ENCODE measurements at places on chromosomes 3 and 15.

DNA sequence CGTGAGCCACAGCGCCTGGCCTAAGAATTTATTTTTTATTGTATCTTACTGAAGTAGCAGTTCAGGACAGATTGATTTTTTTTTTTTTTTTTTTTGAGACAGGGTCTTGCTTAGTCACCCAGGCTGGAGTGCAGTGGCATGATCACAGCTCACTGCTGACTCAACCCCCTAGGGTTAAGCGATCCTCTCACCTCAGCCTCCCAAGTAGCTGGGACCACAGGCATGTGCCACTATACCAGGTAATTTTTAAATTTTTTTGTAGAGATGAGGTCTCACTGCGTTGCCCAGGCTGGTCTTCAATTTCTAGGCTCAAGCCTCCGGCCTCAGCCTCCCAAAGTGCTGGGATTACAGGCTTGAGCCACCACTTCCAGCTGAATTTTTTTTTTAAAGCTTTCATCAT is 99.8 kb upstream of the HERC1 start:
- DNase-seq, result peak; percentile 67

GRCh38 chr3:66722675-66723074 is 221.9 kb upstream of the LRIG1 start:
- DNase-seq, result peak; percentile 60

DNA sequence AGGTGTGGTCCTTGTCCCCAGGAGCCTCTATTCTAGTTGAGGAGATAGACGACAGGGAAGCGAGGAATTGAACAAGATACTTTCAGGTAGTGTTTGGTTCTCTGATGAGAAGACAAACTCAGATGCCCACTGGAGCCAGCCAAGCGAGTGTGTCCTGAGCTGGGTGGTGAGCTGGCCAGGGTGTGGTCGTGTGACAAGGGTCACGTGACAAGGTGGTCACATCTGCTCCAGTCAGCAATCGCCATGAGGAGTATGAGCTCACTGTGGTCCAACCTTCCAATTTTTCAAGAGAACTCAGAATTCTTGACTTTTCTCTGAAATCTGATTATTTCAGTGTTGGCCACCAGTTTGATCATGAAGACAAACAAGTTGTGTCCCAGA is 39.5 kb downstream of the SLC6A6 start:
- no peak for DNase-seq

DNA sequence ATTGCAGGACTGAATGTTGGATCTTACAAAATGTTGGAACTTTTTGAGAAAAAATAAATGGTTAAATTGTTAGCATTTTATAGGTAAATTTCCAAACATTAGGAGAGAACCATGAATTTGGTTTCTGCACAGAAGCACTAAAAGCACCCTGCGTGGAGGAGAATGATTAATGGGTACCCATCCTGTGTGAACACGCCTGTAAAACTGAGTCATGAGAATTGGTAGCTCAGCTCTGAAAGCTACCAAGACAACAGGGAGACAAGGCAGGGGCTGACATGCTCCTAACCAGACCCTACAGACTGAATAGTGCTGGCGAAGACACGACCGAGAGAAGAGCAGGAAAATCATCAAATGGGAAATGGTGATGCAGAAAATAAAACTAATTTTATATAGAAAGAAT is 32.4 kb upstream of the MTMR10 start:
- no peak for DNase-seq

DNA sequence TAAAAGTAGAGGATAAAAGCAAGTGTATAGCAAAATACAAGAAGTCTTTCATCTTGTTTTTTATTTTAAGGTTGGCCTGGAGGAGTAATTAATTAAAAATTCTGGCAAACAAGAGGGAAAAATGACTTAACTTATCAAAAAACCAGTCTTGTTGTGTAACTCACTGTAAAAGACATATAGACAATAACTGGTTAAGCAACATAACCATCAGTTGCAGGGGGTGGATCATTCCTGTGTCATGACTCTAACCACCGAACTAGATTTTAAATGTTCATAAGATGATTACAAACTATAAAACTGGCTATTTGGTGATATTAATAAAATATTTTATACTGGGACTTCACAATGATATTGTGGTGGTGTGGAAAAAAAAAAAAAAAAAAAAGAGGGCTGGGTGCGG is 130.6 kb downstream of the STAG1 start:
- no peak for DNase-seq

- no peak for DNase-seq
Measured at GRCh38 chr3:139265131-139266016, 78.4 kb upstream of the MRPS22 start.

DNA sequence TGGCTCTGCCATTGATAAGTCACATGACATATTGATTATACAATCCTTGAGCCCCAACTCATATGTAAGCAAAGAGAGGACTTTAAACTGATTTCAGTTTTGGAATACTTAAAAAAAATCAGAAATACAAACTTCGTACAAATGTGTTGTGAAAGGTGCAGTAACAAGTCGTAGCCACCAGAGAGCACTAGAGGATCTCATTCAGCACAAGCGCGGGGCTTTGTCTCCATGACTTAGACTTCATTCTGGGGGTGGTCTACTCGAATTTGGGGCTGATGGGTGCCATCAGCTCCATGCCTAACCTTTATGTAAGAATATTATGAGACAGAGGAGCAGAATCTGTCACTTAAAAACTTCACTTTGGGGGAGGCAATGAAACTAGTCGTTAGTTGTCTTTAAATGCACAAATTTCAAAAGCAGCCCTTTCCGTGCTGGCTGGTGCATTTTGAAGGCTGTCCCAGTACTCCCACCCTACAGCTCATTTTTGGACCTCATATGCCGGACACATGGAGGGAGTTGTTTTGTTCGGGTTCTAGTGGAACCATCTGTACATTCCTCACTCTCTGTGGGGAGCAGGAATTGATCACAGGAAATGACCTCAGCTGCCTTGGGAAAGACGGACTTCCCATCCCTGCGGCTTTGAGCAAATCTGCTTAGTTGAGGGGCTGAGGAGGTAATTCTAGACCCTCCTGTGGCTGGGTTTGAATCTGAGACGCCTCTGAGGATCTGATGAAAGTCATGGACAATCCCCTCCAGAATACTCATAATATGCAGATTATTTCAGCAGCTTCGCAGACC is 27.5 kb upstream of the MASP1 start:
- peak; percentile 35 for DNase-seq

GRCh38 chr3:51668756-51669155 is 2.3 kb upstream of the TEX264 start:
- peak; percentile 28 for DNase-seq

GRCh38 chr3:128841926-128842920 is 37.2 kb upstream of the ACAD9 start:
- DNase-seq, result no peak

DNA sequence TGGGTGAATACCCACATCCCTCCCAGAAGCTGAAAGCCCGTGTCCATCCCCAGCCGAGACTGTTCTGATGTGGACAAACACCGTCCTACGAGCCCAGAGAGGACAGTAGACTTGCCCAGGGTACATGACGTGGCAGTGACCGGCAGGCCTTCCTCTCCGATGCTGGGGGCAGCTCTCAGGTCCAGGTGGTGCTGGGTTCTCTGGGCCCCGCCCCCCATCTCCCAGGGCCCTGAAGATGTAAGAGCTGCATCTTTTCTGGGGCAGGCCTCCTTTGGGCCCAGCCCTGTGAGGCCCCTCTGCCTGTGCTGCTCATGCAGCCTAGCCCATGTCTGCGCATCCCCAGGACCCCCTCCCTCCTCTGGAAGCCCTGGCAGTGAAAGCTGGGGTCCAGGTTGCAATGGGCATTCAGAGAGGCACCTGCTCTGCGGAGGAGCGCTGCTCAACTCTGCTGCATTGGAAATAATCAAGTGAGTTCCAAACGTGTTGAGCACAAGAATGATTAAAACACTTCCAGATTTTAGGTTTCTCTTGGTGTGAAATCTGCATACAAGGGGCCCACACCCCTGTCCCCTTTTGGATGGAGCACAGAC is 71.9 kb downstream of the FBLN2 start:
- no peak for DNase-seq

GRCh38 chr15:27077790-27078189 is 106.8 kb downstream of the GABRG3 start:
- no peak for DNase-seq

GRCh38 chr3:44330444-44330843 is 8.1 kb upstream of the TCAIM start:
- no peak for DNase-seq

- no peak for DNase-seq
Measured at GRCh38 chr15:99473981-99474906, 91.5 kb upstream of the MEF2A start.

GRCh38 chr3:64345371-64345770 is 120.1 kb upstream of the PRICKLE2 start:
- no peak for DNase-seq

DNA sequence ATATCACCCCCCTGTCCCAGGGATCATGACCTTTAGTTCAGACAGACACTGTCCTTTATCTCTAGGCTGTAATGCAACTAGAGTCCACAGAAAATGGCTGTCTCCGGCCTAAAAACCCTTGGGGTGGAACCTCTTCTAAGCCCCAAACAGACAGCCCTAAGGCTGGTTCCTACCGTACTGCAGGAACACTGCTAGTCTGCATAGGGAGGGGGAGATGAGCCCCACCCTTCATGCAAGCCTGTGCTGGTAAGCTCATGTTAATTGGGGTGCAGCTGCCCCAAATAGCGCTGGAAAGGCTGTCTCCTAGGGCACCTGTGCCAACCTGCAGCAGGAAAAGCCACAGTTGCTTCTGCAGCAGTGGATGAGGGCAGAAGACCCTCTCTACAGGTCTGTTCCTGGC is 252.1 kb upstream of the MDFIC2 start:
- no peak for DNase-seq

GRCh38 chr3:108486338-108486737 is 24.1 kb downstream of the MYH15 start:
- DNase-seq, result no peak

DNA sequence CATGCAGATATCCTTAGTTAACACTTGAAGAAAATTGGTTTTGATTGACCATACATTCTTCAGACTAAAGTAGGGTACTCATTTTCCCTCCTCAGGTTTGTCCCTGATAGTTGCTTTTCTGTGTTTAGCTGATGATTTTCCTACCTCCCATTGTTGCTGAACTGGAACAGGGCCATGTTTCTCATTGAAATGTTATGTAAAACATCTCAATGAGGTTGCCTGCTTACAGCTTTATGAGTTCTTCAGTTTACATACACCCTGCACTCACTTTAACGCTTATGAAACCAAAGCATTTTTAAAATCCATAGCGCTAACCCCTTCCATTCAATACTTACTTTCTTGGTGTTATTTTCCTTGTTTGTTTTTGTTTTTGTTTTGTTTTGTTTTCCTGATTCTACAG is 61.9 kb downstream of the HMG20A start:
- no peak for DNase-seq

GRCh38 chr3:41943311-41943843 is 18.5 kb downstream of the ULK4 start:
- no peak for DNase-seq

DNA sequence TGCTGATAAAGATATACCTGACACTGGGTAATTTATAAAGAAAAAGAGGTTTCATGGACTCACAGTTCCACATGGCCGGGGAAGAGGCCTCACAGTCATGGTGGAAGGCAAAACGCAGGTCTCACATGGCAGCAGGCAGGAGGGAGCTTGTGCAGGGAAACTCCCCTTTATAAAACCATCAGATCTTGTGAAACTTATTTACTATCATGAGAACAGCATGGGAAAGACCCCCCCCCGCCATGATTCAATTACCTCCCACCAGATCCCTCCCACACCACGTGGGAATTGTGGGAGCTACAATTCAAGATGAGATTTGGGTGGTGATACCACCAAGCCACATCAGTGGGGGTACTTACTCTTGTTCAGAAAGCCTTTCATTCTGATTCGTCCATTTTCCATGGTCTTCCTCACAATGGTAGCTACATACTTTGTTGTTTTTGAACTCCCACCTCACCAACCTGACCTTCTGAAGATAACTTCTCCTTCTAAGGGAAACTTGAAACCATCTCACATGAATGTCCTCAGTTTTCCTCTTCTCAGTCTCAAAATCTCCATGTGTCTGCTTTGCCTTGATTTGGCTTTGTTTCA is 275.6 kb upstream of the PROK2 start:
- no peak for DNase-seq

- DNase-seq, result no peak
Measured at GRCh38 chr3:15451216-15452113, 24.1 kb downstream of the EAF1 start.

DNA sequence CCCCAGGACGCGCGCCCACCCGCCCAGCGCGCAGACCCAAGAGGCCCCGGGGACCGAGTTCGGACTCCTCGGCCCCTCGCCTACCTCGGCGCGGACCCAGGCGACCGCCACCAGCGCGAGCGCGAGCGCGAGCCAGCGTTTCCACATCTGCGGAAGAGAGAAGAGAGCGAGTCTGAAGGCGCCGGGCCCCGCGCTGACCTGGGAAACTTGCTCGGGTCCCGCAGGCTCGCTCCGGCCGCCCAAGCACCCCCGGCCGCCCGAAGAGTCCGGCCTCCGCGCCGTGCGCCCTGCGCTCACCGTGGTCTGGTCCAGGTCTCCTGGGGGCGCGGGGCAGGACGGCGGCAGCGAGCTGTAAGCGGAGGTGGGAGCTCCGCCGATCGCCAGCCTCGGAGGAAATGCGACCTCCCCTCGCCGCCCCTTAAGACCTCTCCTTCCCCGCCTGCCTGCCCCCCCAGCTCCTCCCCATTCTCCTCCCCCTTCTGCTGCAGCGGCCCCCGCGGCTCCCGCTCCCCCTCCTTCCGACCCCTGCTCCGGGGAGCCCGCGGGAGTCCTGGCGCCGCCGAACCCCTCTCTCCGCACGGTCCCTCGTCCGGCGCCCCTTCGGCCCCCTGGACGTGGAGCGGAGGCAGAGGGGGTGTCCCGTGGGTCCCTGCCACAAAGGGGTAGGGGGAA is at the start of gene FSTL1:
FSTL1 (minus strand) TSS at position 393 of the 672 bp plus-strand sequence; CDS start at position 147, 246 bp downstream.
- peak; percentile 78 for DNase-seq

GRCh38 chr15:66415360-66415759 is 28.6 kb downstream of the MAP2K1 start:
- DNase-seq, result no peak

GRCh38 chr15:100230784-100231183 is 111.0 kb downstream of the ADAMTS17 start:
- no peak for DNase-seq

DNA sequence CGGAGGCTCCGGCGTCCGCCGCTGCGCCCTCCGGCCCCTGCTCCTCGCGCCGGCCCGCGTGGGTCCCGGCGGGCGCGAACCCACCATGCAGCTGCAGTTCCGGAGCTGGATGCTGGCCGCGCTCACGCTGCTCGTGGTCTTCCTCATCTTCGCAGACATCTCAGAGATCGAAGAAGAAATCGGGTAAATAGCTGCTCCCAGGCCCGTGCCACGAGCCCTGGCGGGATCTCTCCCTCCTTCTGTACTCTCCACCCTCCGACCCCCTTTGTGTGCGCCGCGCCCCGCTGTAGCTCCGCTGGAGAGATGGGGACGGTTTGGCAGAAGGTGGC is 263 bp downstream of the ST8SIA2 start:
- DNase-seq, result no peak

Data from MG63 (cell line).